ENCODE measurements at places on chromosomes 6 and 20.

DNA sequence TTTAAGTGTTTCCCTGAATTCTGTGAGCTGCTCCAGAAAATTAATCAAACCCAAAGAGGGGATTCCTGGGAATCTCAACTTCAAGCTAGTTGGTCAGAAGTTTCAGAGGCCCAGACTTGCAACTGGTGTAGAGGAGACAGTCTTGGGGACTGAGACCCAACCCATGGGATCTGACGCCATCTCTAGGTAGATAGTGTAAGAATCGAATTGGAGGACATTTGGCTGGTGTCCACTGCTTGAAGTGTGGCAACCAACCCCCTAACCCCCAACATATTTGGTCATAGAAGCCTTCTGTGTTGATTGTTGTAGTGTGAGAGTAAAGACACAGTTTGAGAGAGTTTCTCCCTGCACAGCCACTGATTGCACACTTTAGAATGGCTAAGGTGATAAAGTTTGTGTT, 103.5 kb upstream of the CARMIL1 start:
- DNase-seq, result no peak

- no peak for DNase-seq
These were observed 120.0 kb downstream of the GRM4 start for GRCh38 chr6:34025861-34026260.

DNA sequence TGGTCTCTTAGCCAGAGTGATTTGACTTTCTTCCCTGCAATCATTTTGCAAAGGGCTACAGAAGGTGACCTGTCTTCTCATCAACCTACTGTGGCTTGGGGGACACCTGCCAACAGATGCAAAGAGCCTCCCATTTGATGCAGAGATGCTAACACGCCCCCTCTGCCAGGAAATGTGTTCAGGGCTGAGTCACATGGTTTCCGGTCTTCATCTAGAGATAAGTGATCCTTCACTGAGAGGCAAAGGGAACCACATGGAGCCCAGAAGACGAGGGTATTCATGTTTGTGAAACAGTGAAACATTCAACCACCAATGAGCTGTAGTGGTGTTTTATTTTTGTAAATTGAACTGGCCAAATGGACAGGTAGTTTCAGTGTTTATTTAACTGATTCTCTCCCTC, 109.0 kb upstream of the RIN2 start:
- DNase-seq, result no peak

GRCh38 chr6:156410649-156411048, 366.5 kb upstream of the ARID1B start:
- DNase-seq, result no peak

DNA sequence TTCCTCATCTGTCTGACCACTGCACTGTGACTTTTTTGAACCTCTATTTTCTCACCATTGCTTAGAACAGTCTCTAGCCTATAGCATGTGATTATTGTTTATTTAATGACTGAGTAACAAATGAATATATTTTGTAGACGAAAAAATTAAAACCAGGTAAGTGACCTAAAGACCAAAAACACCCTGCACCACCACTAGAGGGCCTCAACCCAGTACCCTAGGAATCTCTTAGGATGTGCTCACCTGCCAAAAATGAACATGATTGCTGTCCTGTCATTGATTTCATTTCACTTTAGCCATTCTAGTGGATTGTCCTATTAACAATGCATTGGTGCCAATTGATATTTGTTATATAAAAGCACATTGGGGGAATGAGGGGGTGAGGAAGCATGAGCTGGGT, 199.1 kb downstream of the COL9A1 start:
- no peak for DNase-seq

DNA sequence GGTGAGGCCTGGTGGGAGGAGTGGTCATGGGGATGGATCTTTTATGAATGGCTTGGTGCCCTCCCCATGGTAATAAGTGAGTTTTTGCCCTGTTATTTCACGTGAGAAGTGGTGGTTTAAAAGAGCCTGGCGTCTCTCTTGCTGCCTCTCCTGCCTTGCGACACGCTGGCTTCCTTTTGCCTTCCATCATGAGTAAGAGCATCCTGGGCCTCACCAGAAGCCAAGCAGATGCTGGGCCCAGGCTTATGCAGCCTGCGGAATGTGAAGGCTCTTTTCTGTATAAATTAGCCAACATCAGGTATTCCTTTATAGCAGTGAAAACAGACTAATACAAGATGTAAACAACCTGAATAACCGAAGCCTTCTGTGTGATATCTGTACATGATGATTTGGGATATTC, 27.6 kb downstream of the VTA1 start:
- no peak for DNase-seq

GRCh38 chr6:32397252-32397920, 9.6 kb downstream of the BTNL2 start:
- no peak for DNase-seq

DNA sequence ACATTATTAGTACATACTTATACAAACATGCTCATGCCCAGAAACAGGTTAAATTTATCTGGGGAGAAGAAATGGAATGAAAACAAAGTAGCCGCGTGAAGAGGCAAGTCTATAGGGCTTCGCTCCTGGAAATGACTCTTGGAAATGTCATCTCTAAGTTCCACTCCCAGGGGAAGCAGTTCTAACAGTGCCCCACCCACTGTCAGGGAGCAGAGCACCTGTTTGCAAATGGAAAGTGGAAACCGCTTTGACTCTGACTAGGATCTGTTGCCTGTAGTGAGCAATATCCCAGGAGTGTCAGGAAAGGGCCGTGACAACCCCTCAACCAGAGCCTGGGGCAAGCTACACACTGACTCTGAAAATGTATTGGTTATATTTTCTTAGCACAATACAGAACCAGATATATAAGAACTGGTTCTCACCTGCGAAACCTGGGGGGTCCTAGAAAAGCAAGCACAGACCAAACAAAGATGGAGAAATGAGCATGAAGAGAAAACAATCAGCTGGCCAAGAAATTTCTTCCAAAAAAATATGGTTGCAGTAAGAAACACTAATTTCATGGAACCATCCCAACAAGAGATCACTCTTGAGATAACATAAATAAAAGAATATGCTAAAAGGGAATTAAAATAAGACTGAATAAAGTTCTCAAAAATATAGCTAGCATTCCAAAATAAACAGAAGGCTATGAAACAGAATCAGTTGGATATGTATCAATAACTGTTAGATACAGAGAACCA, 47.5 kb upstream of the CRISP1 start:
- DNase-seq, result no peak

GRCh38 chr6:157631412-157631811, 191.6 kb upstream of the SNX9 start:
- DNase-seq, result no peak

GRCh38 chr6:81718126-81718525, 34.4 kb downstream of the TENT5A start:
- no peak for DNase-seq

DNA sequence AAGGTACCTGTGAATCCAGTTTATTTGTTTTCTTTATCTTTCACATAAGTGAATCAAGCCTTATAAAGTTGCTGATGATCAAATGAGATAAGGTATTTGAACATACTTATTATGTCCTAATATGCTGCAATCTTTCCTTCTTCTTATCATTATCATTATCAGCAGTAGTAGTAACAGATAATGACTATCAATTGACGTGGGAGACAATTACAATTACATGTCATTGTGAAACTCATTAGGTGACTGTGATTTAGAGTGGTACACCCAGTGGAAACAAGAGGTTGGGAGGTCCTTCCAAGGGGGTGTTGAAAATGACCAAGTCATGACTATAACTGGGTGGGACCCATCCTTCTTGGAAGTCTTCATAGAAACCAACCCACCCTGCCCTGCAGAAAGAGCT, 2.8 kb downstream of the CLIC5 start:
- no peak for DNase-seq

DNA sequence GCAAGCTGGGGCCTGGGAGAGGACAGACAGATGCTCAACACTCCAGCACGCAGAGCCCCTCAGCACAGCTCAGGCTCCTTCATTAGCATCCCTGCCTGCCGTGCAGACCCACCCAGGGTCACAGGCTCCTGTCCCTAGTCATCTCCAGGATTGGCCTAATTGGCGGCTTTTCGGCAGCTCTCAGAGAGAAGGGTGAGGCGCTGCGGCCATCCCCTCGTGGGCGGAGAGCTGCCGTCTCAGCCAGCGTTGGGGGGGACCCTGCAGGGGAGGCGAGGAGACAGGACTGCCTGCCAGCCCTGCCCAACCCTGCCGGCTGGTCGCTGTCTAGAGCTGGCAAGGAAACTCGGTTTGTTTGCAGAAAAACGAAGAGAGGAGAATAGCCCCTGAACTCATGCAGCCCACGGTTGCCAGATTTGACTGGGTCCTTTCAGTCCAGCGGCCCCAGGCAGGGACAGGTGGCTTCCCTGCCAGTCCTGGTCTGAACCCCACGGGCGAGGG, 26.8 kb downstream of the BHLHE23 start:
- DNase-seq, result no peak

GRCh38 chr20:58810116-58810878, 40.4 kb downstream of the GNAS-AS1 start:
- no peak for DNase-seq

- DNase-seq, result no peak
These were observed 31.8 kb upstream of the ELMO2 start for GRCh38 chr20:46438156-46438750.

DNA sequence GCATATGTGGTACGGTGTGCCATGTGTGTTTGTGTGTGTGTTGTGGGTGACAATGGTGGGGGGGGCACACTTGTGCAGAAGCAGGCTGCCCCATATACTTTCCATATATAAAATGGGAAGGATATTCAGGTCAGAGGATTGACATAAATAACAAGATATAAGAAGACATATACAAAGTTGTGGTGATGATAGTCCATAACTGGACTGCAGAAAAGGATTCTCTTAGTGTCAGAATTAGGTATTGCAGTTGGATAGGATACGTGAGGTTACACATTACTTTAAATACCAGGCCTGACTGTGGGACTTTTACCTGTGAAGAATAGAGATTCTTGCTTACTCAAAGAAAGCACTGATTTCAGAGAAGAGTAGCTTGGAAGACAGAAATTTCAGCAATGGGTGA, 1260.3 kb downstream of the EPHA7 start:
- no peak for DNase-seq

- DNase-seq, result no peak
These were observed 563.1 kb downstream of the RFPL4B start for GRCh38 chr6:112910256-112910655.

DNA sequence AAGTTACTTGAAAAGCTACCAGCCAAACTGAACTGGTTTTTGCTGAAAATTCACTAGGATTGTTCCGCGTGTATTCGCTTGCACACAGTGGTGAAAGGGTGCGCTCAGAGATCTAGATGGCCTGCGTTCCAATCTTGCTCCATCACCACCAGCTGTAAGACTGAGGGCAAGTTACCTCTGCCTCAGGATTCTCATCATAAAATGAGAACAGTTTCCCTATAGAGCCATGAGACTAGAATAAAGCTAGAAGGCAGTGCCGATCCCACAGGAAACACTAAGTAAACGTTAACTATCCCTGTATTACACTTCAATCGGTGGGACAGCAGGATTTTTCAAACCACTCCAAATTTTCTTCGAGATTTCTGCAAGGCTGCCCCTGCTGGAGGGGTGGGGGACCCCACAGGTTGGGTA, 838 bp downstream of the AHCY start:
- DNase-seq, result no peak

DNA sequence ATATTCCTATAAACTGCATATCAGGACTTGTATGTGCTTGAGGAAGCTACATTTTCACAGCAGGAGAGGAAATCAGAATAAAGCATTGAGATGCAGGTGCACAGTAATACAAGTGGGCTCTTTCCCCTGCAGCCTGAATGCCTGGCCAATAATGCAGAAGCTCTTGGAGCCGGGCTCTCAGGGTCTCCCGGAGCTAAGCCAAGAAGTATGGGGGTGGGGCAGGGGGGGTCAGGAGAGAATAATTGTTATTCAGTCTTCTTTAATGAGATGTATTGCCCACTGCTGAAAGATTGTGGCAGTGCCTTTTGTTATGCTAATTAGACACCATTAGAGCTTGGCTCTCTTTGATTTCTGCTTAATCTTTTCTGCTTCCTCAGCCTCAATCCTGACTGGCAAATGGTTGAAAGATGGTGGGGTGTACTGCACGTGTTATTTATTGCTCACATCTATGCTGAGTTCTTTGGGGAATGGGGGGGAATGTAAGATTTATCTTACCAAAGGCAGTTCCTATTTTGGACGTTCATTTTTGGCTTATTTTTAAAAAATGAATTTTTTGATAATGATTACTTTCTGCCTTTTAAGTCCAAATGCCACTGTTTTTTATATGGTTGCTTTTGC, 407.6 kb upstream of the SOX4 start:
- DNase-seq, result no peak

DNA sequence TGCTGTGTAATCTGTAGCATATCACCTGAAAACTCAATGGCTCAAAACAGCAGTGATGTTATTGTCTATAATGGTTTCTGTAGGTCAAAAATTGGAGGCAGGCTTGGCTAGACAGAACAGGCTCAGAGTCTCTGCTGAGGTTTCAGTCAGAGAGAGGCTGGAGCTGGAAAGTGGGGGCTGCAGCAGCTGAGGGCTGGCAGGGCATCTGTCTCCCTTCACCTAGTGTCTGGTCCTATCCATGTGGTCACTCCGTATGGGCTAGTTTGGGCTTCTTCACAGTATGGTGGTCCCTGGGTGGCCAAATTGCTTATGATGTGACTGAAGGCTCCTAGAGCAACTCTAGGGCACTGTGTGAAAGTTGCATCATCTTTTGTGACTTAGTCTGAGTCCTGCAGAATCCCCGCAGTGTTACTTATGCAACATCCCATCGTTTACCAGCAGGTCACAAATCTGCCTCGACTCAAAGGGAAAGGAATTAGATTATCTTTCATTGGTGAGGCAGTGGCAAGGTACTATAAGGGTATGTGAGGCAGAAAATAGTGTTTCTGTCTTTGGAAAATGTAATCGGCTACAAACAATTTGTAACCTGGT, 497.0 kb downstream of the EPHA7 start:
- DNase-seq, result no peak

DNA sequence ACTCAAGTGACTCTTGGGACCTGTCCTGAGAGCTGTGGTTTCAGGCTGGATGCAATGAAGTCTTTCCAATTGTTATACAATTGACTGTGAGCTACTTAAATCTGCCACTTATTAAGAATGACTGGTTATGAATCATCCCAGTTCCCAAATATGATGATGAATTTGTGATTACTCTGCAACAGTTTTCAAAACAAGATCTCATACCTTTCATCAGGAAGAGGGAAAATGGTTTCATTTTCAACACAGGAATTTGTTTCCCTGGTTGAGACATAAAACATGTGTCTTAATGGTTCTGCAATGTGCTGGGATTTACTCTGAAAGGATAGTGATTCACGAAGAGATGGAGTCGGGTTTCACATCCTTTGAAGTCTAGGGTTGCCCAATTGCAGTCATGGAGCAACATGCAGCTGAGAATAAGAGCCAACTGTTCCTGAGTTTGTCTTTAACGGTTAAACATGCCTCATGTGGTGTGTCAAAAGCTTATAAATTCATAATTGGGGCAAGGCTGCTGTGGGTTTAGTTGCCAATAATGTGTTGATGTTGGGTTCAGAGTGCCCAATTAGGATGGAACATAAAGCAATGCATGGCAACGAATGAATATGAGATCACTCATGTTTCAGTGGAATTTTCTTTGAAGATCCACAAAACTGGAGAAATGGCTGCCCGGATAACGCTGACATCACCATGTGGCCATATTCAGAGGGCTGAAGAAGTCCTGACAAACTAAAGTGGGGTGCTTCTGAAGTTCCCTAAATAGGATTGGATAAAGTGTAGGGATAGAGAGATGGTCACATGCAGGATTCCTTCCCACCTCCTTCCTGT, 41.0 kb downstream of the CYP24A1 start:
- peak; percentile 85 for DNase-seq

GRCh38 chr6:158316022-158316421, 3.8 kb downstream of the TULP4 start:
- DNase-seq, result no peak
